GM13976 (cell line): ENCODE measurements at places on chromosomes 3 and 15.

DNA sequence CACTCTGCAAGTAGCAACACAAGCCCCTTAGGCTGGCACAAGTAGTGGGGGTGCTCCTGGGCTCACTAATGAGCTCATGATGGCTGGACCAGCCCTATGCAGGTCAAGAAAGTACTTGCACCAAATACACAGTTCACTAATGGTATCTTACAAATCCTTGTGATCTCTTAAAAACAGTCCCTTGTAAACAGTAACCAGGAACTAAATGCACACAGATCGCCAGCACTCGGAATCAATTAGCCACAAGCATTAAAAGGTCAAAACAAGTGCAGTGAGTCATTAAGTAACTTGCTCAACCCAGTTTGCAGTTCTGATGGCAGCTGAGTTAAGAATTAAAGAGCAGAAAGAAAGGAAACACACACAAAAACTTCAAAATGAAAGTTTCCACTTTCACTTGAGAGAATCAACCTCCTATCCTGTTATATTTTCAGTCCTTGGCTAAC, 43.2 kb downstream of the ARHGEF3 start:
- DNase-seq, result peak; percentile 73

DNA sequence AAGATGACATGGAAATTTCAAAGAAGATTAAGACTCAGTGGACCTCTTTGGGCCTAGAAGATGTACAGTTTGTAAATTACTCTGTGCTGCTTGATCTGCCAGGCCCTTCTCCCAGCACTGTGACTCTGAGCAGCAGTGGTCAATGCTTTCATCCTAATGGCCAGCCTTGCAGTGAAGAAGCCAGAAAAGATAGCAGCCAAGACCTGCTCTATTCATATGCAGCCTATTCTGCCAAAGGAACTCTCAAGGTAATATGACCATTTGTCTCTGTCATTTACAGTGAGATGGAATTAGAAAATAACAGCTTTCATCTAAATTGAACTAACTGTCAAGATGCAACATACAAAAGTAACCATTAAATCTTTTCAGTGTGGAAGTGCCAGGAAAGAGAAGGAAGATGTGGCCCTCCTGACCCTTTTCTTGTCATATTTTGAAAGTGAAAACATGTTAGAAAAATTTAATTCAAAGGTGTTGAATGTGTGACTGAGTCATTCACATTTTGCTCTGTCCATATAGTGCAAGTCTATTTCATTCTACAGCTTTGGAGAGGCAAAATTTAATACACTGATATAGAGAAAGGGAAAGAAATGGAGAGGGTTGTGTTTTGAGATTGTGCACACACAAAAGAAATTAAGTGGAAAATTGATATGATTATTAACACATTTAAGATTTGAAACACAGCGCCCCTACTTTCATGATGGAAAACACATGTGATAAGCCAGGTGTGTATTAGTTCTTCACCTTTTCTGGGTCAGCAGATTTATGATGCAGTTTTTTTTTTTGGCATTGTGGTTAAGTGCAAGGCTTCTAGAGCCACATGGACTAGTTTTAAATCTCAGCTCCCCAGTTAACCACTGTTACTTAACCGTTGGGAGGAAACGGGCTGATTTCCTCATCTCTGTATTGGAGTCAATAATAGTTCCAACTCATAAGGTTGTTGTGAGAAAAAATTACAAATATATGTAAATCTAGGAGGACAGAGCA, 375.1 kb downstream of the NAALADL2 start:
- DNase-seq, result no peak

DNA sequence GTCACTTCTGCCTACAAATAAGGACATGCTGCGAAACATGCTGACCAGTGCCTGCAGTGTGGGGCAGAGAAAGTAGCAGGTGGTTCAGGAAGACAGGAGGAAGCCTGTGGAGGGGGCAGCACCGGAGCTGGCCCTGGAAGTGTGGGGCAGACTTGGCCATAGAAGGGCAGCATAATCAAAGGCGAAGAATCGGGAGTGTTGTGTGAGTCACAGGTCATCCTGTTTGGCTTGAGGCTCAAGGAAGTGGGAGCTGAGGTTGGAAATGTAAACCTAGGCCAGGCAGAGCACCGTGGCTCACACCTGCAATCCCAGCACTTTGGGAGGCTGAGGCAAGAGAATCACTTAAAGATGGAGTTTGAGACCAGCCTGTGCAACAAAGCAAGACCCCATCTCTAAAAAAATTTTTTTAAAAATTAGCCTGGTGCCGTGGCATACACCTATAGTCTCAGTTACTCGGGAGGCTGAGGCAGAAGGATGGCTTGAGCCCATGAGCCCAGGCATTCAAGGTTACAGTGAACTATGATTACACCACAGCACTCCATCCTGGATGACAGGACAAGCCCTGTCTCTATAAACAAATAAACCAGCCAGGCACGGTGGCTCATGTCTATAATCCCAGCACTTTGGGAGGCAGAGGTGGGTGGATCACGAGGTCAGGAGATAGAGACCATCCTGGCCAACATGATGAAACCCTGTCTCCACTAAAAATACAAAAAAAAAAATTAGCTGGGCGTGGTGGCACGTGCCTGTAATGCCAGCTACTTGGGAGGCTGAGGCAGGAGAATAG, 54.0 kb downstream of the FAM43A start:
- no peak for DNase-seq

DNA sequence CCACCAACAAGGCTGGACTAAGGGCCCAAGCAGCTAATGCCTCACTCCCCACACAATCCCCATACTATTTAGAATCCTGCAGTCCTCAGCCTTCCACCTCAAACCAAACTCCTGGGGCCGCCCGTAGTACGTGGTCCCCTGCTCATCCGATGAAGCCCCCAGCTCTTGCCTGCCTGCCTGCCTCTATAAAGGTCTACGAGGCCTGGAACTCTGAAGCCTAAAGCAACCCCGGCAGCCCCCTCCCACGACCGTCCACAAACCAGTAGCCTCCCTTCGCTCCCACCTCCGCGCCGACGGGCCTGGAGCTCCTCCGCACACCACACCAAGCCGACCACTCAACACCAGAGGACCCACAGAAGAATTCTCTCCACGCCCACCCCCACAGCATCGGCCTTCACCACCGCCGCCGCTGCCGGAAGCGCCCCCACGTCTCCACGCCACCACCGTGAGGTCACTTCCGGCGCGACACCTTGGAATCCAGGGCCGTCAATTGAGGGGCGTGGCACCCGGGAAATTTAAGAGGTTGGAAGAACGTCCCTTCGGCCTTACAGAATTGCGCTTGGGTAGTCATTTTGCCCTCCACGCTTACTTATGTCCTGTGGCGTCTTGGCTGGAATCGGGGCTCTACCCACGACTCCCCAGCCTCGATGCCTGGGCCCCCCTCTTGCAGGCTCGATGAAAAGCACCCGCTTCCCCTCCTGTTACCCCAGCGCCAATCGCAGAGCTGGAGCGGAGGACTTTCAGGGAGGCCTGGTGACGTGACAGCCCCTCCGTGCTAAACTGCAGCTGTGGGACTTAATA, at the start of gene EDC3:
Gene EDC3 (minus strand): TSS at position 428 of the 801 bp plus-strand sequence. CDS start 20,900 bp downstream, outside the sequence.
- peak; percentile 95 for DNase-seq

DNA sequence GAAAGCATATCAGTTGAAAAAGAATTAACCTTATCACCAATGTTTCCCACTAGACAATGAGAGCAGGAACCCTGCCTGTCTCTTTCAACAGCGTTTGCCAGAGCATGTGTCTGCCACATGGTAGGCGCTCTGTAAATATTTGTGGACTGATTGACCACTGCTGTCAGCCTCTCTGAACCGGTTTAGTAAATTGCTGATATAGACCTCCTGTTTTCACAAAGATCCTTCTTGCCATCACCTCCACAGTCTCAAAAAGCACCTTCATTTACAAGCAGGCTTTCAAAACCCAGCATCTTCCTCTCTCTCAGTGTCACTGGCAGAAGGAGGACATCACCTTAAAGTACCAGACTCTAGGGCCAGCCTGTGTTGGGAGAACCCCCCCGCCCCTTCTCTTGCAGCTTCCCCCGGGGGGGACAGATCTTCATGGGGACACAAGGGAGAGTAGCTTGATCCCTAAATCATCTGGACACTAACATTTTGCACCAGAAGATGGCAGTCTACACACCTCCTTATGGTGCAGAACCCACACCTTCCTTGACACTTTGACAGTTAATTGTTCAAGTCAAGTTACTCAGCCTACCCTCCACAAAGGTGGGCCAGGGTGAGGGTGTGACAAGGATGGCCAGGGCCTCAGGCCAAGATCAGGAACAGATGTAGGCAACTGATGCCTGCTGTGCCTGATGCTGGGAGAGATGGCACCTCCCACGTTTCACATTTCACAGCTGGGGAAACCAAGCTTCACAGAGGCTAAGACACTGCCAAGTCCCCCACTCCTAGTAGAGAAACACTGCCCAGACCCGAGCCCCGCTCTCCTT, 37.8 kb upstream of the USP3 start:
- DNase-seq, result peak; percentile 83

GRCh38 chr3:70840106-70840870, 527.9 kb upstream of the MDFIC2 start:
- no peak for DNase-seq

DNA sequence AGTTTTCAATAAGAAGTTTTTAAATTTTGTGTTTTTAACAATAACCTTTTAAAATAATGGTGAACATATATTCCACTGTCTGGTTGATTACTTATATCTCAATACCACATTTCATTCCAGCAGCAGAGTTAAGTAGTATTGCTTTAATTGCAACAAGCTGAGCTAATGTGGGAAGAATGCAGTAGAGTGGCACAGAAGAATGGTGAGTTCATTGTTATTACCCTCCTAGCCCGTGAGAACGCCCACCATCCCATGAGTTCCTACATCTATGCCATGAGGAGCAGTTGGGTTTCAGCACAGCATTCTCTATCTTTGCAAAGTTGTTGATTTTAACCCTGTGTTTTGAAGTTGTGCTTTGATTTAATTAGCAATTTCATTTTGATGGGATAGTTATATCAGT, 17.8 kb upstream of the NR2E3 start:
- no peak for DNase-seq

- DNase-seq, result no peak
These were observed 40.5 kb downstream of the COL6A6 start for GRCh38 chr3:130557336-130558035.

DNA sequence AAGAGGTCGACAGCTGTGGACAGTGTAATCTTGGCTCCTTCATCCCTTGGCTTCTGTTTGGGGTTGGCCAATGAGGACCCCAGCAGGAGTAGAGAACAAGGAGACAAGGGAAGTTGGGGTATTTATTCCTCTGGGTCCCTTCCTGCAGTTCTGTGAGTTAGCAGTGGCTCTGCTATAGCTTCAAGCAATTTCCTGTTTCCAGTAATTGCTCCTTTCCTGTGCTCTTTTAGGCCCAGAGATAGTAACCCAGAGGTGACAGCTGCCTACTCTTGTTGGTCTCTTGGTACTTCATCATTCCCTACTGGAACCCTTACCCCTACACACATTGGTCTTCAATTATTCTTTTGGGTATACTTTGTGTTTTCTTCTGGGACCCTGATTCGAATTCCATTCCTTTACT, 92.9 kb downstream of the NR1D2 start:
- DNase-seq, result no peak

DNA sequence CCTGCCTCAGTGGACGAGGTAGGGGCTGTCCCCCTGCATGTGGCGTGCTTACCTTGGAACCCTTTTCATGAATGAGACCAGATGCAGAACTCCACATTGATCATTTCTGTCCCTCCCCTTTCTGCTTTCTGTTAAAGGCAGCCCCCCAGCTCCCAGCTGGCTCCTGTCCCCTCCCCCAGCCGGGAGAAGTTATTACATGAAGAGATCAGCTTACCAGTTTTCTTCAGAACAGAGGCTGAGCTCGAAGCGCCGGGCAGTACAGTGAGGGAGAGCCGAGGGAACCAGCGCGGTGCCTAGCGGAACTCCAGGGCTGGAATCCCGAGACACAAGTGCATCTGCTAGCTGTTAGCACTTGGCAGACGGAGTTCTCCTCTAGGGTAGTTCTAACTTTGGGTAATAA, 263.3 kb upstream of the NR2E3 start:
- DNase-seq, result no peak

GRCh38 chr3:24503616-24504113, 9.0 kb upstream of the THRB start:
- DNase-seq, result no peak
